ENCODE measurements at places on chromosomes 2 and 18. TPM values are rescaled to one million over a fixed set of nuclear protein-coding genes. Genes with fewer than 3 reads are reported as not detected.

DNA sequence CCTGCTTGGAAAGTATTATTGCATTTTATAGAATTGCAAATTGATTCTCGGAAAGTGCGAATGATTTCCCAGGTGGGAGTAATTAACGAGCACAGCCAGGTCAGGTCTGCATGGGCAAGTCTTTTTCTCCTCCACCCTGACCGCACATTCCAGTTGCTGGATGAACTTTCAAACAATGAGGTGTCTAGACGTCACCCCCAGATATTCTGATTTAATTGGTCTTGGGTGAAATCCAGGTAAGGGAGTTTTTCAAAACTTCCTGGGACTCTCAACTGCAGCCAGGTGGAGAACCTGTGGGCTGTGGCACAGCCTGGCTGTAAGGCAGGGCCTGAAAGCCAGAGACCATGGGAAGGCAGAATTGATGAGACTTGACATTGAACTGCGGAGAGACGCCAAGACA lies 15.9 kb upstream of the RNF152 start:
- H3K27me3 ChIP-seq: no peaks in the 10 kb centered on the region
- no peak overlapping the region for H3K4me3 ChIP-seq
- no peaks in the 10 kb centered on the region for H3K4me1 ChIP-seq

DNA sequence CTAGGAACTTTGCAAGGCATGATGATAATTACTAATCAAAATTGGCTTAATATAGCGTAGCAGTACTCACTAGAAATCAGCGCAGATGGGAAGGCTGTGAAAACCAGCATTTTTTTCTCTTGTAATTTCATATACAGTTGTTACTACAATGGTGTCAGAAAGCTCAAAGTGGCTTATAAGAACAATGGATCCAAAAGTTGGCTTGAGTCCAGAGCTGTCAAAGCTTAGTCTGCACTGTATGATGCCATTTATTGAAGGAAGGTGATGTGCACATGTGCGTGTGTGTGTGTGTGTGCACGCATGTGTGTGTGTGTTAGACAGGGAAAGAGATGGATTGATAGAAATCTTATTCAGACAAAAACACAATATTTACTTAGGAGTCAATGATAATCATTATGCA lies 341.3 kb downstream of the TGIF1 start:
- H3K27me3 ChIP-seq: no peaks in the 10 kb centered on the region
- H3K27ac ChIP-seq: no peak overlapping the region
- DNase-seq: no peak
- no peak overlapping the region for H3K4me3 ChIP-seq

- H3K4me1 ChIP-seq: no peaks in the 10 kb centered on the region
- H3K36me3 ChIP-seq: no peaks in the 10 kb centered on the region
- no peak overlapping the region for H3K4me3 ChIP-seq
Observed at GRCh38 chr18:66523219-66523991, 80.5 kb downstream of the CDH19 start.

- no peaks in the 10 kb centered on the region for H3K36me3 ChIP-seq
- no peaks in the 10 kb centered on the region for H3K27me3 ChIP-seq
- H3K27ac ChIP-seq: no peak overlapping the region
Observed at GRCh38 chr2:12173943-12174340, 427.5 kb downstream of the LPIN1 start.

GRCh38 chr2:232008907-232009638 lies 47.6 kb downstream of the DIS3L2 start:
- no peaks in the 10 kb centered on the region for H3K27me3 ChIP-seq
- DNase-seq: no peak
- no peak overlapping the region for H3K27ac ChIP-seq
- H3K36me3 ChIP-seq: no peaks in the 10 kb centered on the region
- H3K4me1 ChIP-seq: 0 out of 2 replicates have a peak, but pooled peaks cover 10% of the 10 kb centered on the region
- no peak overlapping the region for H3K4me3 ChIP-seq

The PXDN gene
- total RNA-seq: not detected

The ANKRD30B gene
- total RNA-seq: not detected

The POU3F3 gene
- not detected for total RNA-seq

The INSIG2 gene
- total RNA-seq: 54.6 TPM

The DCC gene
- not detected for total RNA-seq

DNA sequence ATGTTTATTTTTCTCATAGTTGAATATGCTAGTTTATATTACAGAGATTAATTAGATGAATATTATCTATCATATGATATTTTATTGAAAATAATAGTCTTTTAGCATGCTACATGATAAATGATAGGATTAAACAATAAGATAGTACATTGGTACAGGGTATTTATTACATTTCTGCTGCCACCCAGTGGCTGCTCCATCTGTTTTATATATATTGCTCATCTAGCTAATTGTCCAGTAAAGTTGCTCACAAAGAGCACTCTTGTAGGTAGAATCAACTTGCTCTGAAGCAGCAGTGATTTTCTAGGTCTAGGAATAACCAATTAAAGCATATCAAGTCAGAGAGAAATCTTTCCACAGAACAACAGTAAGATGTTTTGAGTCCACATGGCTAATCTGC lies 183.3 kb downstream of the ASXL3 start:
- H3K4me1 ChIP-seq: no peaks in the 10 kb centered on the region
- H3K36me3 ChIP-seq: no peaks in the 10 kb centered on the region
- DNase-seq: no peak

DNA sequence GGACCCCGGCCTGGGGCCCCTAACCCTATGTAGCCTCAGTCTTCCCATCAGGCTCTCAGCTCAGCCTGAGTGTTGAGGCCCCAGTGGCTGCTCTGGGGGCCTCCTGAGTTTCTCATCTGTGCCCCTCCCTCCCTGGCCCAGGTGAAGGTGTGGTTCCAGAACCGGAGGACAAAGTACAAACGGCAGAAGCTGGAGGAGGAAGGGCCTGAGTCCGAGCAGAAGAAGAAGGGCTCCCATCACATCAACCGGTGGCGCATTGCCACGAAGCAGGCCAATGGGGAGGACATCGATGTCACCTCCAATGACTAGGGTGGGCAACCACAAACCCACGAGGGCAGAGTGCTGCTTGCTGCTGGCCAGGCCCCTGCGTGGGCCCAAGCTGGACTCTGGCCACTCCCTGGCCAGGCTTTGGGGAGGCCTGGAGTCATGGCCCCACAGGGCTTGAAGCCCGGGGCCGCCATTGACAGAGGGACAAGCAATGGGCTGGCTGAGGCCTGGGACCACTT lies 16.4 kb downstream of the EMX1 start:
- H3K36me3 ChIP-seq: no peaks in the 10 kb centered on the region
- H3K4me3 ChIP-seq: no peak overlapping the region
- no peak for DNase-seq
- H3K4me1 ChIP-seq: peaks cover 9% of the 10 kb centered on the region
- H3K27ac ChIP-seq: no peak overlapping the region

GRCh38 chr2:216606551-216607276 lies 26.5 kb upstream of the IGFBP2 start:
- H3K27ac ChIP-seq: no peak overlapping the region
- DNase-seq: no peak
- H3K4me3 ChIP-seq: no peak overlapping the region
- H3K4me1 ChIP-seq: peaks cover 18% of the 10 kb centered on the region
- H3K36me3 ChIP-seq: no peaks in the 10 kb centered on the region

DNA sequence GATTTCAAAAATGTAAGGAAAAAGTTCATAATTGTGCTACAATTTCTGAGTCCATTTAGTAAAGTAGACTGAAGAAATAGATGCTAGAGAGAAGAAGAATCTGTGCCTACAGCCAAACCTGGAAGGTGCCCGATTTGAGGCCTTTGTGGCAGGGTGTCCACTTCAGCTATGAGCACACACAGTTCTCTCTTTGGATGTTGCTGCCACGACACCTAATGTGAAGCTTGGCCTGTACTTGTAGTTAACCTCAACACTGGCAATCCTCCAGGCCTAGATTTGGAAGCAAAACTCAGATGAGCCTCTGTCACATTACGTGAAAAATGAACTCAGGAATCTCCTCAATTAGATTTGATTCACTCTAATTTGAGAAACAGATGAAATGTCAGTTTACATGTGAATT lies 90.1 kb upstream of the LRP1B start:
- H3K4me3 ChIP-seq: no peak overlapping the region
- no peak for DNase-seq
- no peak overlapping the region for H3K27ac ChIP-seq
- no peaks in the 10 kb centered on the region for H3K27me3 ChIP-seq
- H3K4me1 ChIP-seq: no peaks in the 10 kb centered on the region

DNA sequence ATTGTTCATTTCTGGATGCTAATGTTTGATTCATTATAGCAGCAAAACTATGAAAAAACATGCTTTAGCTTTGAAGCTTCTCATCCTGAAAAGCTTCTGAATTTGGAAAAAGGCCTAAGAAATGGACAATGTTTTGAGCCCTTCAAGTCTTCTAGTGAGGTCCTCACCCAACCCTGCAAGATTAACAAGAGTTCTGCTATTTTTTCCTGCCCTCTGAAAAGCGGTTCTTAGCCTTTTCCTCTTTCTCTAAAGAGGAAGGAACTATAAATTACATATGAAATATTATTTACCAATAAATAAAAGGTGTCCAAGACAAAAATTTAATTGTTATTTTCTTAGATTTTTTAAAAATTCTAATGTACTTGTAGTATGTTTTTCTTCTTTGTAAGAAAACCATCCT lies 19.9 kb upstream of the CDH19 start:
- H3K27ac ChIP-seq: no peak overlapping the region
- no peaks in the 10 kb centered on the region for H3K27me3 ChIP-seq
- no peaks in the 10 kb centered on the region for H3K4me1 ChIP-seq
- no peaks in the 10 kb centered on the region for H3K36me3 ChIP-seq

The POTEC gene
- not detected for total RNA-seq

DNA sequence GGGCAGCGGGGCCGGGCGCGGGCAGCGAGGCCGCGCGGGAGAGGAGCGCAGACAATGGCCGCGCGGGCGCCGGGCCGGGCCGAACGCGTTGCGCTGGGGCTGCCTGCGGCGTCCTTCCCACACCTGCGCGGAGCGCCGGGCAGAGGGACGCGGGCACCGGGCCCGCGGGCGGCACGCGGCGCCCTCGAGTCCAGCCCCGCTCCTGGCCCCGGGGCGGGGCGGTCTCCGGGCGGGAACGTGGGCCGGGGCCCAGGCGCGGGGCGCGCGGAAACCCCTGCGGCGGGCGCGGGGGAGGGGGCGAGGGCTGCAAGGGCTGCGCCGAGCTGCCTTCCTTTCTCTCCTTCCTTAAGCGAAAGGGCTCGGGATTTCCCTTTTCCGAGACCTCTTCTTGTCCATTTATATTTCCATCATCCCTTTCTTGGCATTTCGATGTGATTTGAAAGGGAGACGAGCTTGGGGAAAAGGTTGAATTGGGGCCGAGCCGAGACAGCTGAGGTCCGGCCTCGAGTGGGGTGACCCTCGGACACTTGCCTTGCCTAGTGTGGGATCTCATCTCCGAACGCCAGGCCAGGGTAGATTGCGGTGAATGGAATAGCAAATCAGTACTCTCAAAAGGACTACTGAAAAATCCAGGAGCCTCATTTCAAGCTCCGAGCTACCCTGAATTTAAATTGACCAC lies 676 bp downstream of the KLHL23 start:
- no peak for DNase-seq
- H3K36me3 ChIP-seq: no peaks in the 10 kb centered on the region
- peaks cover 64% of the 10 kb centered on the region for H3K4me1 ChIP-seq
- peak overlapping the region; percentile 87 for H3K4me3 ChIP-seq

DNA sequence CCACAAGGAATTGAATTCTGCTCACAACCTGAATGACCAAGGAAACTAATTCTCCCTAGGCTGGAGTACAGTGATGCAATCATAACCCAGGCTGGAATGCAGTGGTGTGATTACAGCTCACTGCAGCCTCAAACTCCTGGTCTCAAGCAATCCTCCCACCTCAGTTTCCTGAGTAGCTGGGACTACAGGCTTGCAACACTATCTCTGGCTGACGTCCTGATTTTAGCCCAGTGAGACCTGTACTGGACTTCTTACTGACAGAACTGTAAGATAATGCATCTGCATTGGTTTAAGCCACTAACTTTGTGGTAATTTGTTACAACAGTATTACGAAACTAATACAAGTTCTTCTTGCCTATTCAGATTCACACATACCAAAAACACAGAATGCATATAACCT lies 9.5 kb upstream of the KDSR start:
- no peaks in the 10 kb centered on the region for H3K4me1 ChIP-seq
- no peaks in the 10 kb centered on the region for H3K27me3 ChIP-seq
- H3K4me3 ChIP-seq: no peak overlapping the region

- no peak overlapping the region for H3K4me3 ChIP-seq
- no peak overlapping the region for H3K27ac ChIP-seq
- peaks cover 7% of the 10 kb centered on the region for H3K4me1 ChIP-seq
- no peaks in the 10 kb centered on the region for H3K36me3 ChIP-seq
- H3K27me3 ChIP-seq: no peaks in the 10 kb centered on the region
Observed at GRCh38 chr2:38959938-38960608, 70.4 kb downstream of the ARHGEF33 start.

GRCh38 chr2:118477111-118477862 lies 370.2 kb downstream of the EN1 start:
- H3K27ac ChIP-seq: no peak overlapping the region
- no peaks in the 10 kb centered on the region for H3K27me3 ChIP-seq

The NGEF gene
- 14.4 TPM for total RNA-seq

The C2orf72 gene
- 147 TPM for total RNA-seq

DNA sequence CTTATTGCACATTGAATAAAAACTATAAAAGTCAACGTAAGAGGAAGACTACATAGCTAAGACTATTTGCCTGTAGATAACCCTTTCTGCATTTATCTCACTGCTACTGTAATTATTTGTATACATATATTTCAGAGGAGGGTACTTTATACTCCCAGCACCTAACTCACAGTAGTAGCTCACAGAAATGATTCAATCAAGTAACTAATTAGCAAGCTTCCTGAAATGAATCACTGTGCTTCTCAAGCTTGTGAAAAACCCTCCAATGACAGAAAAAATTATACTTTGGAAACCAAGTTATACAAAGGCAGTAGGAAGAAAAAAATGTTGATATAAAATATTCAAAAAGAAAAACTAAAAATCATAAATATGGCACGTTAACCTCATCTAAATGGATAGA lies 124.9 kb downstream of the NBAS start:
- H3K27me3 ChIP-seq: no peaks in the 10 kb centered on the region
- H3K27ac ChIP-seq: peak overlapping the region; percentile 63
- no peaks in the 10 kb centered on the region for H3K36me3 ChIP-seq
- peaks cover 42% of the 10 kb centered on the region for H3K4me1 ChIP-seq
- H3K4me3 ChIP-seq: no peak overlapping the region
- DNase-seq: no peak

The NOL4 gene
- total RNA-seq: 1.8 TPM

The GPBAR1 gene
- 0.09 TPM for total RNA-seq
